ENCODE measurements at places on chromosomes 16 and 17. TPM values are rescaled to one million over a fixed set of nuclear protein-coding genes. Genes with fewer than 3 reads are reported as not detected.

DNA sequence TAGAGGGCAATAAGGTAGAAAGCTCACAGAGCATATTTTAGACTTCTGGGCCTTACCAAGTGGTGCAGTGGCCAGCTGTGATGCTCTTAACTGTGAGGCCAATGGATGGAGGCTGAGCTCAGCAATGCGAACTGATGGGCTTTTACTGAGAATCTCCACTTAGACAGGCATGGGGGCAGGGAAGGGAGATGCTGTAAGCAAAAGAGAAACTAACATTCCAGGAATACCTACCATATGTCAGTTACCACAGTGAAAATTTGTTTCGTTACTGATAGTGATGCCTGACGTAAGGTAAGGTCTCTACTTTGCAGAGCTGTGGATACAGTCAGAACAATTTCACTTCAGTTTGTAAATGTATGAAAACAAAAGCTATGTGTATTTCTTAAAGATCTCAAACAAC, 250.6 kb upstream of the ZFHX3 start:
- DNase-seq: no peak

DNA sequence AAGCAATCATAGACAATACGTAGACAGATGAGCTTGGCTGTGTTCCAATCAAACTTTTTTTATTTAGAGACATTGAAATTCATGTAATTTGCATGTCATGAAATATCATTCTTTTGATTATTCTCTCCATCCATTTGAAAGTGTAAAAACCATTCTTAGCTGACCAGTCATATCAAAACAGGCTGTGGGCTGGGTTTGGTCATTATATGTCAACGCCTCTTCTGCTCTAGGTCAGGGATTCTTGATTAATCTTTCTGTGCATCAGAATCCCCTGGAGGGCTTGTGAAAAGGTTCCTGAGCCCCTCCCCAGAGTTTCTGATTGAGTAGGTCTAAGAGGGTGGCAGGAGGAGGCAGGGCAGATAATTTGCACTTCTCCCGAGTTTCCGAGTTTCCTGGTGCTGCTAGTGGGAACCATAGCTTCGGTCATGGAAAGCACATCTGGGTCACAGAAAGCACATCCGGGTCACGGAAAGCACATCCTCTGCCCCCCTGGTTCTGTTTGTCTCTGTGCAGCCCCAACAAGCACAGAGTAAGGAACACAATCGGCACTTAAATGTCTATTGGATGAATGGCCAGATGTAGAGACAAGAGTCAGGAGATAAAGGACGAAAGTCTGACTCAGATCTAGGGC, 16.4 kb downstream of the PIMREG start:
- no peak for DNase-seq

NOD2 gene
- not detected for polyA plus RNA-seq

GRCh38 chr16:86215233-86215978, 294.9 kb upstream of the FOXF1 start:
- no peak for DNase-seq

ADORA2B gene
- polyA plus RNA-seq: 14.4 TPM

ABCC12 gene
- polyA plus RNA-seq: not detected

GRCh38 chr17:44269535-44270240, 1.8 kb upstream of the SLC4A1 start:
- peak; percentile 59 for DNase-seq

KRTAP3-1 gene
- not detected for polyA plus RNA-seq

DNA sequence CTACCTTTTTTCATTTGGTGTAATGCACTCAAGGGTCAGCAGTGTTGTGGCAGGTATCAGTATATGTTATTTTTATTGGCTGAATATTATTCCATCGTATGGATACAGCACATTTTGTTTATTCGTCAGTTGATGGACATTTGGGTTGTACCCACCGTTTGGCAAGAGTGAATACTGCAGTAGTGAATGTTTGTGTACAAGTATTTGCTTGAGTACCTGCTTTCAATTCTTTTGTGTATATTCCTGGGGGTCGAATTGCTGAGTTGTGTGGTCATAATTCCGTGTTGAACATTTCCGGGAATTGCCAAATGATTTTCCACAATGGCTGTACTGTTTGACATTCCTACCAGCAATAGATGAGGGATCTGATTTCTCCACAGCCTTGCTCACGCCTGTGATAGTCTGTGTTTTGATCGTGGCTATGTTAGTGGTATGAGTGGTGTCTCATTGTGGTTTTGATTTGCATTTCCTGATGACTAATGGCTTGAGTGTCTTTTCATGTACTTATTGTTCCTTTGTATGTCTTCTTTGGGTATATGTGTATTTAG, 108.4 kb downstream of the OR1D5 start:
- DNase-seq: no peak

TBC1D3 gene
- not detected for polyA plus RNA-seq

KRT24 gene
- not detected for polyA plus RNA-seq

DNA sequence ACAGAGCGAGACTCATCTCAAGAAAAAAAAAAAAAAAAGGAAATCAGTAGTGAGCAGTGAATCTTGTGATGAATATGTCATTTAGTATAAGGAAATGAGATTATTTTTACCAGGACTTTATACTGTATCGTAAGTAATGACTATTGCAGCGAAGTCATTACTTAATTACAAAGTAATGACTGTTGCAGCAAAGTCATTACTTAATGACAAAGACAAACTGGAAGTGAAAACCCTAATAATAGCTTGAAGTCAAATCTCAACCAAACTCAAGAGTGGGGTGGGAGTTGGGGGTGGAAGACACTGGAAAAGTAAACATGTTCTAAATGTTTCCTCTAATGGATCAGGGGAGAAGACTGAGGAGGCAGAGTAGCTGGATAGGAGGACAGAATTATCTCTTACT, 76.5 kb downstream of the ARHGAP44 start:
- no peak for DNase-seq

DNA sequence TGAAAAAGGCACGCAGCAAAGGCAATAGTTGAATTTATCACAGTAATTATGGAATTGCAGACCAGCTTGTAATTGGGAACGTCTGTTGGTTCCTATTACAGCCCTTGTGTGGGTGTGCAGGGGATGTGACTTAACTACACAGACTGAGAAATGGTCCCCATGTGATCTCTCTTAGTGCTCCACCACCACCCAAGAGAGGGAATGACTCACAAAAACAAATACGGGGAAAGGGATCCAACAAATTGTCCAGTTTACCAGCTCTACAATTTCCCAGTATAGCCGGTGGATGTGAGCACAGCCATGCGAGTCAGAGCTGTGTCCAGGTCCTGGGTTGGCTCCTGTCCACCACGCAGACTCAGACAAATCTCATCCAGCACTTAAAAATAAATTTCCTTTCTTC, 337.9 kb downstream of the GRIN2A start:
- no peak for DNase-seq

CDK5R1 gene
- 1.4 TPM for polyA plus RNA-seq

GRCh38 chr16:70578035-70578434, 54.4 kb downstream of the SF3B3 start:
- DNase-seq: no peak

GRCh38 chr17:1636732-1637285, 8.2 kb upstream of the SLC43A2 start:
- DNase-seq: no peak

DNA sequence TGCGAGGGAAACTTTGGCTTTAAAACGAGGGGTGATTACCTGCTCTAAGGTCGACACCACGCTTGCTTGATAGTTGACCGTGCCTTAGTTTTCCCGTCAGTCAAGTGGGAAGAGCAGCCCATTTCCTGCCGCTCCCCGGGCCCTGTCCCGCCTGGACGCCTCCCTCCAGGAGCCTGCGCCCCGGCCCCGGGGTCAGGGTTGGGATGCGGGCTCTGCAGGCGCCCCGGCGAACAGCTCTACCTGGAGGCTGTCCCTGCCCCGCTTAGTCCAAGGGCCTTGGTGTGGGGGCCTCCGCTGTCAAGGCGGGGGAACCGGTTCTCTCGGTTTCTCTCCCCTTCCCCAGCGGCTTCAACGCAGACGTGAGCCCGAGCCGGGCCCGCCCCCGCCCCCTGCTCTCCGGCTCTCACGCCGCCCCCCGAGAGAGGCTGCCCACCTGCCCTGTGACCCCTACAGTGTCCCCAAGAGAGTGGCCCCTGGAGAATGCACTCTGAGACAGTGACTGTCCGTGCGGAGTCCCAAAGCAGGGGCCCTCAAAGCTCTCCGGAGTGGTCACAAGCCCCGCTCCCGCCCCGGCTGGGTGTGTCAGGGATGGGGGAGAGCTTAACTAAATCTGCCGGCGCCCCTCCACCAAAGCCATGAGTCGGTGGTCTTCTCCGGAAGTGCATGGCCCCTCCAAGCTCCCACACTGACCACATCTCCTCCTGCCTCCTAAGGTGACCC, 117.4 kb upstream of the SMURF2 start:
- DNase-seq: no peak

ADAD2 gene
- polyA plus RNA-seq: not detected

GRCh38 chr16:47197536-47198179, 53.9 kb upstream of the NETO2 start:
- DNase-seq: no peak

GRCh38 chr16:80968386-80969113, 38.1 kb downstream of the CMC2 start:
- DNase-seq: no peak

GRCh38 chr16:87790292-87791100, 24.7 kb upstream of the KLHDC4 start:
- peak; percentile 70 for DNase-seq

TBC1D3I gene
- 0.05 TPM for polyA plus RNA-seq

MARVELD3 gene
- not detected for polyA plus RNA-seq

OTOP2 gene
- not detected for polyA plus RNA-seq

DNA sequence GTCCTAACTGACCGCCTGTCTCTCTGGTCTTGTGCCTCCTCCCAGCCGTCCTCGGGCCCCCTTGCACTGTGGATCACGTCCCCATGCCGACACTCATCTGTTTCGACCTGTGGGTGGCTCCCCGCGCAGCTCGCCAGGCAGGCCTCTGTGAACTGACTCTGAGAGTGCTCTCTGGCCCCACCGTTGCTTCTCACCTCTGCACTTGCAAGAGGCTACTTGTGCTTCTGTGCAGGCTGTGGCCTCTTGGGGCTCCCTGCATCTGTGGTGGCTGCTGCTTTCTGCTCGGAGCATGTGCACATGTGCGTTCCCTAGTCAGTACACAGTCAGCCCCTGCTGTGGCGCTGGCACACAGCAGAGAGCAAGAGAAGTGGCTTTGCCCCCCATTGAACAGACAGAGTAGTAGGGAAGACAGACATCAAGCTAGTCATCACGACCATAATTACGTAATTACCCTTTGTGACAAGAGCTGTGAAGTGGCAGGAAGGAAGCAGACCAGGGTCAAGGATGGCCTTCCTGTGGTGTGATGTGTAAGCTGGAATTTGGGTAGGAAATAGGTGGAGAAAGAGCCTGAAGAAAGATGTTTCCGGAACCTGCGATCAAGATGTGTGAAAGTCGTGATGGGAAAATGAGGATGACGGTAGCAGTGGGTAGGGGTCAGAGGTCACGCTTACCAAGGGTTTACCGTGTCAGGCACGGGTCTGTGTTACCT, 256.0 kb upstream of the CACNG5 start:
- no peak for DNase-seq

- DNase-seq: no peak
Measured at GRCh38 chr17:18986541-18987229, 17.9 kb downstream of the FAM83G start.

DNA sequence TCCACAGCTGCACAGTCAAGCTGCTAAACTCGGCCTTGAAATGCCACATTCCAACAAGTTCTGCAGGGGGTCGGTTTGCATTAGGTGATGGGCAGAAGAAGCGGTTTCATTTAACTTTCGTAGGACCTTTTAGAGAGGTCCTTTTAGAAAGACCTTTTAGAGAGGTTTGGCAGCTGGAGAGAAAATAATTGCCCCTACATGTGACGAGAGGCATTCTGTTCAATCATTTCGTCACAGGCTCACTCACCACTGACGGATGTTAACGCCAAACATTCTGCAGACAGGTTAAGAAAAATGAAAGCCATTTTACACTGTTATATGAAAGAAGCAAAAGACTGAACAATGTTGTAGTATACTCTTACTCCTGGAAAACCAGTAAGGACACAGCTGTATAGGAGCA, 76.5 kb upstream of the ZNF423 start:
- no peak for DNase-seq

- no peak for DNase-seq
Measured at GRCh38 chr17:16493531-16494046, 1.6 kb upstream of the LRRC75A start.

CIITA gene
- 0.23 TPM for polyA plus RNA-seq

BRD7 gene
- 31.6 TPM for polyA plus RNA-seq

GRCh38 chr16:9264067-9264466, 172.6 kb downstream of the HAPSTR1 start:
- DNase-seq: no peak

KAT7 gene
- 18.5 TPM for polyA plus RNA-seq

GRCh38 chr16:78175287-78175686, 75.8 kb downstream of the WWOX start:
- DNase-seq: no peak

DNA sequence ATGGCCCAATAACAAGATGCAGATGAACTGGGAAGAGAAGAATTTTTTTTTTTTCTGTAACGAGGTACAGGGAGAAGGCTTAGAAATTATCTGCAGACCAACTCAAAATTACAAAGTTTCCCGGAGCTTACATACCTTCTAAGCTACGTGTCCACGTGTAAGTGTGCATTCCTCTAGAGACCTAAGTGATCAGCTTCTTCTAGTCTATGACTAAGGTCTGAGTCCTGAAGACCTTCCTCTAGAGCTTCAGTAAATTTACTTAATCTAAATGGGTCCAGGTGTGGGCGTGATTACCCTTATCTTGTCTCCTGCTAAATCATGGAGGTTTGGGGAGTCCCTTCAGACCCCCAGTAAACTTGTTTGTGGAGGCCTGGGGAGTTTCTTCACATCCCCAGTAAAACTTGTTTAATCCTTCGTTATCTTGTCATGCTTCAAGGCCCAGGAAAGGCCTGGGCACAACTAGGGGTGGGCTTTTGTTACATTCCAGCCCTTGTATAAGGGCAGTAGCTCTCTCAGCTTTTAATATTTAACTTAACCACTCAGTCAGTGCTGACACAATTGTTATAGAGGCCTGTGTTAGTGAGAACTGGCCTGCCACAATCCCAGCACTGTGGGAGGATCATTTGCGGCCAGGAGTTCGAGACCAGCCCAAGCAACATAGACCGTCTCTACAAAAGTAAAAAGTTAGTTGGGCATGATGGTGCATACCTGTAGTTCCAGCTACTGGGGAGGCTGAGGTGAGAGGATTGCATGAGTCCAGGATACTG, 342.3 kb downstream of the SNX29 start:
- no peak for DNase-seq

GRCh38 chr16:51971184-51971583, 575.8 kb downstream of the TOX3 start:
- DNase-seq: peak; percentile 68
